Activated naive CD4-positive, alpha-beta T cell treated with anti-CD3 and anti-CD28 coated beads, Interleukin-2, amount 10 ng/mL, durations not matched to agents 7 days and 5 days (primary cell): ENCODE measurements at places on chromosomes 3 and 15.
A peak's percentile ranks its signal among the peaks of the same experiment; 100 is the strongest.

DNA sequence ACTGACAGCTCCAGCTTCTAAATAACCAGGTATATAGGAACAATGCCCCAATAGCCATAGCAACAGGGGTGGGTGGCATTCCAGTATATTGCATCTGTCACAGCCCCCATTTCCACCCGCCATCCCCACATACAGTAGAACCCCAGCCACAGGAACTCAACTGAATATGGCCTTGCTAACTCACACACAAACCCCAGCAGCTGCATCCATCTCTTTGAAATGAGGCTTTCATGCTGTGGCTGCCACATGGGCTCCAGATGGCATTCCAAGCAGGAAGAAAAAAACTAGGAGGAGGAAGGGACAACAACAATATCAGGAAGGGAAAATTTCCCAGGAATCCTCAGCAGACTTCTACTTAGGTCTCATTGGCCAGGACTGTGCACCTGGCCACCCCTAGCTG, 54.6 kb downstream of the CCR3 start:
- no peak for DNase-seq

GRCh38 chr3:125386811-125387210, 11.7 kb upstream of the ZNF148 start:
- DNase-seq: no peak

DNA sequence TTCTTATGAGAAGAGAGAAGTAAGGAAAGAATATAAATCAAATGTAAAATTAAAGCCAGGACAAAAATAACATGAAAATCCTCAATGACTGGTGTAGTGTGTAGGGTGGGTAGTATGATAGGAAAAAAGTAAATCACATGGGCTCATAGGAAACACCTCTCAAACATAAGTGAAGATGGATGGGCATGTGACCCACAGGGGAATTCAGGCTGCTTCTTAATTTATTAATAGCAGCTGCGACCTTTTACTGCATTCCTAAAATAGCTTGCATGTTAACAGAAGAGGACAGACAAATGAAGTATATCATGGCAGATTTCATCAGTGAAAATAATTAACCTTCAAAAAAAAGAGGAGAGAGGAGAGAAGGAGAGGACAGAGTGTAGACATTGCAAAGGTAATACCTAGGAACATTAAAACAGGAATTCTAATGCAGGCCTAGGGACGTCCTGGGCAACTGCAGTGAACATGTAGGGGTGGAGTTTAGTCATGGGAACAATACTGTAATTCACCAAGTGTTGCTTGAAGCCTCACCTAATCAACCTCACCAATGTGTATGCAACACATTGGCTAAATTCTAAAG, 132.9 kb downstream of the KCNMB2 start:
- no peak for DNase-seq

DNA sequence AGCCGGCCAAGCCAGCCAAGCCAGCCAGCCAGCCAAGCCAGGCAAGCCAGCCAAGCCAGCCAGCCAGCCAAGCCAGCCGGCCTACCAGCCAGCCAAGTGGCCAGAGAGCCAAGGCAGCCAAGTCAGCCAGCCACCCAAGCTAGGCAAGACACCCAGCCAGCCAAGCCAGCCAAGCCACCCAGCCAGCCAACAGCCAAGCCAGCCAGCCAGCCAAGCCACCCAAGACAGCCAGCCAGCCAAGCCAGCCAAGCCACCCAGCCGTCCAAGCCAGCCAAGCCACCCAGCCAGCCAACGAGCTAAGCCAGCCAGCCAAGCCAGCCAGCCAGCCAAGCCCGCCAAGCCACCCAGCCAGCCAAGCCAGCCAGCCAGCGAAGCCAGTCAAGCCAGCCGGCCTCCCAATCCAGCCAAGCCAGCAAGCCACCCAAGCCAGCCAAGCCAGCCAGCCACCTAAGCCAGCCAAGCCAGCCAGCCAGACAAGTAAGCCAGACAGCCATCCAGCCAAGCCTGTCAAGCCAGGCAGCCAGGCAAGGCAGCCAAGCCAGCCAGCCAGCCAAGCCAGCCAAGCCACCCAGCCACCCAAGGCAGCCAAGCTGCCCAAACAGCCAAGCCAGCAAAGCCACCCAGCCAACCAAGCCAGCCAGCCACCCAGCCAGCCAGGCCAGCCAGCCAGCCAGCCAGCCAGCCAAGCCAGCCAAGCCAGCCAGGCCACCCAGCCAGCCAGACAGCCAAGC, 200.5 kb downstream of the GOLGA6L6 start:
- peak; percentile 47 for DNase-seq

GRCh38 chr15:60254416-60254815, 143.4 kb downstream of the ANXA2 start:
- DNase-seq: no peak

GRCh38 chr15:46296797-46297196, 662.0 kb downstream of the SQOR start:
- DNase-seq: no peak

DNA sequence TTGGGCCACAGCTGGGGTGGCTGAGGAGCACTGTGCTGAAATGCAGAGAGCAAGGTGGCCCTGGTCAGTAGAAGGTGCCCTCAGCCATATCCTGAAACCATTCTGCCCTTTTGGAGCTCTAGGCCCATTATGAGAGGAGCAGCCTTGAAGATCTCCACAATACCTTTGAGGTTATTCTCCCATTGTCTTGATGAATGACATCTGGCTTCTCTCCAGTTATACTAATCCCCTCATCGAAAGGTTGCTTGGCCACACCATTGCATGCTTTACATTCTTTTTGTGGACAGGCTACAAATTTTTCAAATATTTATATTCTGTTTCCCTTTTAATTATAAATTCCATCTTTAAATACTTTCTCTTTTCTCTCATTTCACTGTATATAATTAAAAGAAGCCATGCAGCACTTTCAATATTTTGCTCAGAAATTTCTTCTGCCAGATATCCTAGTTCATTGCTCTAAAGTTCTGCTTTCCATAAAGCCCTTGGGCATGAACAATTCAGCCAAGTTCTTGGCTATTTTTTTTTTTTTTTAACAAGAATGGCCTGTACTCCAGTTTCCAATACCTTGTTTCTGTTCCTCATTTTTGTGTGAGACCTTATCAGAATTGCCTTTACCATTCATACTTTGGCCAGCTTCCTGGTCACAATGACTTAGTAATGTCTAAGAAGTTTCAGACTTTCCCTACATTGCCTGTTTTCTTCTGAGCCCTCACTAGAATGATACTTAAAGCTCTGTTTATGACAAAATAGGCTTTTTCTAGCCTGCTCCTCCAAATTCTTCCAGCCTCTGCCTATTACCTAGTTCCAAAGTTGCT, 138.9 kb upstream of the SGO1 start:
- DNase-seq: no peak

- DNase-seq: no peak
Measured at GRCh38 chr15:78372880-78373279, 32.7 kb downstream of the CRABP1 start.

DNA sequence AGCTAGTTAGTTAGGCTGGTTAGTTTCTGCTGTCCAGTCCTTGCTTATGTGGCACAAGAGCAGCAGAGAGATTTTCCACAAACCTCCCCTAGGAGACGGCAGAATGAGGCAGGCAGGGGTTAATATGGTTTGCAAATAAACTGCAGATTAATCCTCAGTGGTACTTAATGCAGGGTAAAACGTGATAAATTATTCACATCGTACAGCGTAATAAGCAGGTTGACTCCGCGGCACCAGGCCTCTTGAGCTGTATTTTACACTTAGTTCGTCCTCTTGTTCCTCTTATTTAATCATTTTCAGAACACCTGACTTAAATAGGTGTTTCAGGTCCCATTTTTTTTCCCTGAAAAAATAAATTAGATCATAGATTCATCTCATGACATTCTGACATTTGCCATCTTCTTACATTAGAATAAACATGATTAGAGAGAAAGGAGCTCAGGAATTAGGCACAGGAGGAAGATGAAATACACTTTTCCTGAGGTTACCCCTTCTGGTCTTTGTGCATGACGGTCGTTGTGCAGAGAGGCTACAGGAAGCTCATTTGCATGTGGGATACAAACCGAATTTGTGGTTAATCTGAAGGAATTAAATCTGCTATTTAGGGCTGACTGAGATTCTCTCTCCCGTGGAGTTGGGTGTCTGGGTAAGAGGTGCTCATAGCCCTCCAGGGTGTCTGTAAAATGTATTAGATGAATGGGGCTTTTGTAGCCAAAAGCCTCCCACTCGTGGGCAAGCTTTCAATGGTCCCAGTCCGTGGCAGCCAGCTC, 27.1 kb upstream of the VPS8 start:
- DNase-seq: no peak

- no peak for DNase-seq
Measured at GRCh38 chr15:33941279-33942063, 26.8 kb upstream of the CHRM5 start.

- no peak for DNase-seq
Measured at GRCh38 chr15:54559405-54560069, 581.3 kb downstream of the UNC13C start.

- DNase-seq: no peak
Measured at GRCh38 chr3:43144761-43145490, 39.0 kb upstream of the POMGNT2 start.

DNA sequence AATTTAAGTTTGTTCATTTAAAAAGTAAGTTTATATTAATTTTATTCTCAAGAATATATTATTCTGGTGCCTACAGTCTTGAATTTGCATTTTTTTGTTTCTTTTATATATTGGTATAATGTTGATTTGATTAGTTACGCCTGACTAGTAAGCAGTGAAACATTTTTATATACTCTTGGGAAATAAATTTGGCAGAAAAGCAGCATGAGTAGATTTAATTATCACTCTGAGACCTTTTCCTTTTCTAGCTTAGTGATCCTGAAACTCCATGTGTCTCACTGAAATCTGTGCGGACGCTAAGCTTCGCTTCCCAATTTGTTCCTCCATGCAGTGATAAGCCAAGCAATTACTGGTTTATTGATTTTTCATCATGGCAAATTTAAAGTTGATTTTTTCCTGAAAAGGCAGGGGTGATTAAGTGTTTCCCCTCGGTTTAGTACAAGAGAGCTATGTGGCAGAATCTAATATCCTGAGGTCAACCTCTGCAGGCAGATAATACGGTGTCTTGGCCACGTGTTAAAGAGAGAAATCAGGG, 87.2 kb upstream of the MLF1 start:
- DNase-seq: no peak

GRCh38 chr3:175489406-175489805, 630.3 kb downstream of the NAALADL2 start:
- DNase-seq: no peak

GRCh38 chr3:115697263-115698053, 74.1 kb downstream of the GAP43 start:
- no peak for DNase-seq

GRCh38 chr15:95284933-95285421, 1045.5 kb upstream of the NR2F2 start:
- DNase-seq: peak; percentile 61

GRCh38 chr15:45653702-45654424, 19.0 kb downstream of the SQOR start:
- DNase-seq: no peak

- DNase-seq: no peak
Measured at GRCh38 chr3:181955566-181955965, 243.8 kb downstream of the SOX2 start.

DNA sequence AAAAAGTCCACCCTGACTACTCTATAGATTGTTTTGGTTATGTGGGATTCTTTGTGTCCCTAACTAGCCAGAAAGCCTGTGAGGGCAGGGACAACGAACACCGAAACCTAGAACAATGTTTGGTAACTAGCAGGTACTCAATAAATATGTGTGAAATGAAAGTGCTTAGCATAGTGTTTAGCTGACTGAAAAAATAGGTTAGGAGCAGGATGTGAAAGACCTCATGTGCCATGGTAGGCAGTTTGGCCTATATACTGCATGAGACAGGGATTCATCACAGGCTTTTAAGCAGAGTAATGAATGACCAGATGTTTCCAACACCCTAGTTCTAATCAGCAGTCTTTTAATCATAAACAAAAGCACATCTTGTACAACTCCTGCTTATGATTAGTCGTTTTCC, 64.2 kb downstream of the MYO5A start:
- no peak for DNase-seq

GRCh38 chr3:53506110-53506762, 11.8 kb downstream of the CACNA1D start:
- DNase-seq: no peak

DNA sequence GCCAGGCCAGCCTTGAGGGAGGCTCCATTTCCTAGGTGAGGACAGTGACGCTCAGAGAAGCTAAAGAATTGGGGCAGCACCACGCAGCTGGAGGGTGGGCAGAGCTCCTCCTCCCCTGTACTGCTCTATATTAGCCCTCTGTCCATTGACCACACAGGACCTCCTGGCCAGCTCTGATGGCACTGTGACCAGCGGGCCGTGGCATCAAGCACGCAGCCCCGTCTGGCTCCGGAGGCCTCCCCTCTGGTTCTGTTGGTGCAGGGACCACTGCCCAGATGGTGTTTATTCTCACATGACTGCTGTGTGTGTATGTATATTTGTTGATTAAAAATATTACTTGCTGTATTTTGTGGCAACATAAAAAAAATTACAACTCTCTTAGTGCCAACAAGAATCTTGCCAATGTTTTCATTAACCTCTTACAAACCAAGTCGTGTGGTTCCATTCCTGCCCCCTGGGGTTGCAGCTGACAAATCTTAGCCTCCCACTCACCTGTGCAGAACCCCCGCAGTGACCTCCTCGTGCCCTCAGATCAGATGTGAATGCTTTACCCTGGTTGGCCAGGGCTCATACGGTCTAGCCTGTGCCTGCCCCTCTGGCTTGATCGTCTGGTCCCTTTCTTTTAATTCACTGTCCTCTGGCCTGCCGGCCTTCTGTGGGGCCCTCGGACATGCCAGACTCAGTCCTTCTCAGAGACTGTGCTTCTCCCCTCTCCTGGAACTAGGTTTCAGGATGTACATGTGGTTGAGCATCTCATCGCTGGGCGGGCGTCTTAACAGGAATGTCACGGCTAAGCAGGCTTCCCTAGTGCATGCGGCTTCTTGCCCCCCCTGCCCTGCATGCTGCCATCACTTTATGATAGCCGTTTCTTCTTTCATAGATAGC, 14.8 kb downstream of the CHCHD6 start:
- no peak for DNase-seq

GRCh38 chr15:31456354-31457060, 129.9 kb downstream of the KLF13 start:
- DNase-seq: peak; percentile 10

DNA sequence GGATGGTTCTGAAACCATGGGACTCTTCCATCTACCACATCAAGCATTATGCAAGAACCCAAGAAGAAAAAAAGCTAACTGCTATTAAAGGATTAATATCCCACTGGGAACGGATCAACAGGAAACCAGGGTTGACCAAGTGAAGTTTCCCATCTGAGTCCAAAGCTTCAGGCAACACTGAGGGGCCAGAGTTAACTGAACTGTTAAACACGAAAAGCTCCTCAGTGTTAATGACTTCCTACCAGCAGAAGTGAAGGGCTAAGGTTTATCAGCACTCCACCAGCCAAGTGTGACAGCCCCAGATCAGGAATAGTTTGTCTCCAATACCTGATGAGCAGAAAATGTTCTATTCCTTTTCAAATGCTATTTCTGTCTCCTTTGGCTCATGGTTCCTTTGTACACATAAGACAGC, 36.7 kb downstream of the PTPN9 start:
- no peak for DNase-seq

- DNase-seq: no peak
Measured at GRCh38 chr15:50244959-50245624, 20.4 kb downstream of the HDC start.

- no peak for DNase-seq
Measured at GRCh38 chr15:43943511-43943910, 116.7 kb downstream of the WDR76 start.

GRCh38 chr3:124131580-124131979, 139.7 kb upstream of the ROPN1 start:
- DNase-seq: no peak
